ENCODE measurements at places on chromosomes 7 and 10.

GRCh38 chr10:63636812-63637211 lies 115.6 kb downstream of the REEP3 start:
- no peak for DNase-seq

GRCh38 chr7:42700406-42701327 lies 211.2 kb downstream of the C7orf25 start:
- no peak for DNase-seq

GRCh38 chr7:156703209-156703608 lies 62.6 kb downstream of the RNF32 start:
- DNase-seq: no peak

DNA sequence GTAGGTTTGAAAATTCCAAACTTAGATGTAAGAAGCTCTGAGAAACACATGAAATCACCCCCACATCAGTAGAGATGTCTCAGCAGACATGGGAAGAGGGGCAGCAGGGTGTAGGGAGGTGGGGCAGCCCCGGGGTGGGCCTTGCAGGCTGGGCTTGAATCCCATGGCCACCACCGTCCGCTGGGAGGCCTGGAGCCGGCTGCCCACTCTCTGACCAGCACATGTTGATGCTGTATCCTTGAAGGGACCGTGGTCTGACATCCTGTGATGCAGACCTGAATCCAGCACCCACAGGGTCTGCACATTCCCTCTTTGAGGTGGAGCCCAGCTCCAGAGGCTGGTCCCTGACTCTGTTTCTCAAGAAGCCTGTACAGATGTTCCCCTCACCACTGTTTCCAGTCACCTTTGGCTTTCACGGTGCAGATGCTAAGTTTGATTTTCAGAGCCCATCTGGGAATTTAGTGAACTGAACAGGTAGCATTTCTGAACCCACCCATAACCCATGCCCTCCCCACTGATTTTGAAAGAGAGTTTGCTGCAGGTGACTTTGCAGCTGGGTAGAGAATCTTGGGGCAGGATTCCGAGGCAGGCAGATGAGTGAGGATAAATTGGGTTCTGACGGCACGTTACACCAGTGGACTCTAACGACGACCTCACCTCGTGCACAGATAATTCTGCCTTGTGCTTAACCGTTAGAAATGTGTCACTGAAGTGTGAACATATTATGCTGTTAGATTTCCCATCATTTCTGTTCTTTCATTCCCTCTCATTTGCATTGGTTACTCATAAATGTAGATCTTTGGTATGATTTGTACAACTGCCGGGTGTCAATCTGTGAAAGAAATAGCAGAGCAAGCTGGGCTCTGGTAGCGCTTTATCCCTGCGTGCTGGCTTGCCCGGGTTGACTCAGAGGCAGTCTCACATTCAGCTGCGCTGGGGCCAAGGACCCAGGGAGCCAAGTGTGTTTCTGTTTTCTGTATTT lies 45.7 kb downstream of the IKZF1 start:
- peak; percentile 90 for DNase-seq

GRCh38 chr7:141944811-141945210 lies 2.0 kb downstream of the CLEC5A start:
- DNase-seq: no peak

DNA sequence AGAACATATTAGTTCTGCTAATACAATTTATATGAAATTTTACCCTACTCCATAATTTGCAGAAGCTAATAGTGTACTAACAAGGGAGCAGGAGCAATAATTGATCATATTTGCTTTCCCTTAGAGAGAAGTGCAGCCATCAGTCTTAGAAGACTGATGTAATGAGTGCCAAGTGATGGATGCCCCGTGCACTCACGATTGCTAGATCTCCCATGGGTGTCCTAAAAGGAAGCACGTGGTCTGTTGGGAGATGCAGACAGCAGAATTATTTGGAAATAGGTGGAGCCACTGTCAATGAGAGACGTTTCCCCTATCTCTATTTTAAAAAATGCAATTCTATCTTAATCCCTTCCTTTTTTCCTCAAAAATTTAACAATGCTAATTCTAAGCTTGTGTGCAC lies 772.2 kb upstream of the C7orf33 start:
- no peak for DNase-seq

- DNase-seq: no peak
Measured at GRCh38 chr7:120547605-120548004, 274.6 kb downstream of the KCND2 start.

- DNase-seq: no peak
Measured at GRCh38 chr7:5598769-5599371, 175.2 kb upstream of the TNRC18 start.

DNA sequence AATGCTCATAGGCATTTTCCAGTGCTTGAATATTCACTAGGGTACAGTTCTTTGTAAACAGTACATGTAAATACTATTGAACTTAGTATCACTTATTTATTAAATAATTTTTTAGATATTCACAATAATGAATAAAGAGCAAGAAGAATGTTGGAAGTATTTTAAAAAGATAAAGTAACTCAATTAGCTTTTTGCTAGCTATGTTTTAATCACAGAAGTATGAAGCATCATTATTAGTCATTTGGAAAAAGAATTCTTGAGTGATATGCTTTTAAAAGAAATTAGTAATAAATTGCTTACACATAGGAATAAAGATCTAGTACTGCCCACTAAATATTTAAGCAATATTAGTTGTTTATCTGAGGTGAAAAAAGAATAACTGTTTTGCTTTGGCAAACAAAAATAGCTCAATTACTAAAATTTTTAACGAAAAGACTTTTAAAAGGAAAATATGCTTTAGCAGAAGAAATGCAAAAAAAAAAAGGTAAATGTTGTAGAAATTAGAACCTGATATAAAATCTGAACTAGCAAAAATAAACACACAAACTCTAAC lies 66.5 kb downstream of the SGMS1 start:
- DNase-seq: no peak

DNA sequence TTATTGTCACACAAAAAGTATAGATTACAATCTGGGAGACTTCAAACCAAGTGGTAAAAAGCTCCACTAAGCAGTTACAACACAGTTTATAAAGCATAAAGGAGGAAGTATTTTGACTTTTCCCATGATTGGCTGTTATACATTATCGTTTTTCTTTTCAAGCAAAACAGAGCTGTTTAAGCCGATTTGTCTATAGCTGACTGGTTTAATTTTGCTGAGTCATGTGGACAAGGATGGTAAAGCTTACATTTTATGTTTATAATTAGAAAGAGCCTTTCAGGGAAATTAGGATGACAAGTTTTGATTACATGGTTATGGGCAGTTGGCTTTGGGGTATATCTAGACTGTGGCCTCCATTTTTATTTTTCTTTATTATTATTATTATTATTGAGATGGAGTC lies 152.5 kb upstream of the STK17A start:
- no peak for DNase-seq

DNA sequence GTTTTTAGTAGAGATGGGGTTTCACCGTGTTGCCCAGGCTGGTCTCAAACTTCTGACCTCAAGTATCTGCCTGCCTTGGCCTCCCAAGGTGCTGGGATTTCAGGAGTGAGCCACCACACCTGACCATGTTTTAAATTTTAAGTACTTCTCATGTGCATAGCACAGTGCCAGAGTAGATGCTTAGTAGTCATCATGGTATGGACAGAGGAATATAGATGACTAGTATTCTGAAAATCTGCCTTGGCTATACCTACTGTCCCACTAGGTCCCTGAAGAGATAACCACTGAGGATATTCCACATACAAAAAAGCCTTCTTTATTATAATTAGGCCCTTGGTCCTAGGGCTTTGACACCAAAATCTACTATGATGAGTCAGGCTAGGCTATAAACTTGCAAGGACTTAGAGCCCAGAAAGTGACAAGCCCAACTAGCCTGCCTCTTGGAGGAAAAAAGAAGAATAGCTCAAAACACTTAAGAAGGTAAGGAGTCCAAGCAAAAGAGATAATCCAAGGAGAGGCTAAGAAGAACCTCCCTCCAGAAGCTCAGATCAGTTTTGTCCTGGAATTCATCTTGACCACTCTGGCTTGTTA lies 34.0 kb downstream of the LUC7L2 start:
- DNase-seq: no peak

GRCh38 chr7:150402671-150403321 lies 23.7 kb downstream of the ZNF775 start:
- DNase-seq: no peak

- DNase-seq: no peak
Measured at GRCh38 chr7:143002106-143002505, 24.8 kb downstream of the OR9A2 start.

DNA sequence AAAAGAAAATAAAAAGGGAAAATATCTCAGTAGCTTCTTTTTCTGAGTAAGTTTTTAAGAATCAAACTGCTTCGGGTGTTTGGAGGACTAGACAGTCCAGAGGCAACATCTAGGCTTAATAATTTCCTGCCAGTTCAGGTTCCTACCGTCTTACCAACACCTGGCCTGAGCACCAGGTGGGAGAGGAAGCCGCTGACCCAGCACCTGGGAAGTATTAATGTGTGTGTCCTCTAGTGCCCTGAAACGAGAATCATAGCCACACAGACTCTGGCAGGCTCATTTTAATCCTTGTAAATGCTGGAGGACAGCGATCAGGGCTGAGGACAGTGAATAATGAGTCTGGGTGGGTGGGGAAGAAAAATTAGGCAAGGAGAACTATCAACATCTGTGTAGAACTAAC lies 137.4 kb downstream of the ZNF438 start:
- no peak for DNase-seq

- no peak for DNase-seq
Measured at GRCh38 chr7:91492773-91493172, 228.5 kb downstream of the FZD1 start.

GRCh38 chr10:12699781-12700556 lies 301.5 kb downstream of the CCDC3 start:
- no peak for DNase-seq

GRCh38 chr7:129375141-129375938 lies 58.9 kb upstream of the STRIP2 start:
- DNase-seq: no peak

GRCh38 chr7:70114806-70115205 lies 516.5 kb downstream of the AUTS2 start:
- no peak for DNase-seq

GRCh38 chr7:45055594-45056219 lies 33.1 kb downstream of the NACAD start:
- no peak for DNase-seq

DNA sequence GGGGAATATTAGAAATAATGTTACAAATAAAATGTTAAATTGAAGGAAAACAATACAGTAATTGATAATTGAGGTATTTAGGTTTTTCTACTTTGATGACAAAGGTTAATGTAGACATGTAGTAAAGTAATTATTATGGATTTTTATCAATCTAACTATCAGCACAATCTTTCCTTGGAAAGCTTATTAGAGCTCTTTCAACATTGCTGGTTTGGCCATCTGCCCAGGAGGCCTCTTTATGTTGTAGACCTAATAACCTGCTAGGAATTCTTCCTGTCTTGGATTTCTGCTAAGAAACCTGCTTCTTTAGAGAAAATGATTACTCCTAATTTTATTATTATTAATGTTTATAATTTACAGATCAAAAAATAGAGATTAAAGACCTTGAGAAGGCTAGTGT lies 78.9 kb downstream of the CHRM2 start:
- no peak for DNase-seq

DNA sequence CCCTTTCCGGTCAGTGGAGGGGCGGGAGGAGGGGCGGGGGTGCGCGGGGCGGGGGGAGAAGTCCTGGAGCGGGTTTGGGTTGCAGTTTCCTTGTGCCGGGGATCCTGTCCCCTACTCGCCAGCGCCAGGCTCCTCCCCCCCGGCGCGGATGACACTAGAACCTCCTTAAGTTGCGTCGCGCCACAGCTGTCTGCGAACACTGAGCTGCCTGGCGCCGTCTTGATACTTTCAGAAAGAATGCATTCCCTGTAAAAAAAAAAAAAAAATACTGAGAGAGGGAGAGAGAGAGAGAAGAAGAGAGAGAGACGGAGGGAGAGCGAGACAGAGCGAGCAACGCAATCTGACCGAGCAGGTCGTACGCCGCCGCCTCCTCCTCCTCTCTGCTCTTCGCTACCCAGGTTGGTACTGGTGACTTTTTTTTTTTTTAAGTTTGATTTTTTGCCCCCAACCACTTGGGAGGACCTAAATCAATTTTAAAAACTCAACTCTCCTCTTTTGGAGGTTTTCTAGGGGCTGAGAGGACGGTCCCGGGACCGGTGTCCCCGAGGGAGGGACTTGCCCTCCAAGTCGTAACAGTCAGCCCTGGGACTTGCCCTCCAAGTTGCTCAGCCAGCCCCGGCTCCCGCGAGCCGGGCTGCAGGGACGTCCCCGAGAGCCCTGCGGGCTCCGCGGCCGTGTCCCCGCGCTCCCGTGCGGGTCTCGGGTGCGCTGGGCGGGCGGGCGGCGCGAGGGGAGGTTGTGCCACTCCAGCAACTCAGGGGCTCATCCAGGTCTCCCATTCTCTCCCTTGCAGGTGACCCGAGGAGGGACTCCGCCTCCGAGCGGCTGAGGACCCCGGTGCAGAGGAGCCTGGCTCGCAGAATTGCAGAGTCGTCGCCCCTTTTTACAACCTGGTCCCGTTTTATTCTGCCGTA lies at the start of gene GATA3:
GATA3 (plus strand) TSS at position 195 of the 914 bp plus-strand sequence. CDS start 968 bp downstream, outside the sequence.
- DNase-seq: peak; percentile 92

DNA sequence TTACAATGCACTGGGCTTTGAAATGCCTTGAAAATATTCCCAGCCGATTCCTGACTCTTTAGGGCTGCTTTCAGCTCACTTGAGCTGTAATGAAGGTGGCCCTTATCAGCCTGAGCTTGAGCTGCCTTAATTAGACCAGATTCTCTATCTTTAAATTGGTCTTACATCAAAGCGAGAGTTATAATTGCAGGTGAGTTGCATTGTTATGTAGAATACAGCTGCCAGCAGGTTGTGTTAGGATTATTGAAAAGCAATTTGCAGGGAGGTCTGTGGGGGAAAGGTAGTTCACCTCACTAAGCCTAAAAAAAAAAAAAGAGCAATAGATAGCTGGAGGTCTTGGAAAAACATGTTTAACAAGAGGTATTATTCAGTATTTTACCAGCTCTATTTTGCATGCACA lies 142.2 kb upstream of the HABP2 start:
- no peak for DNase-seq

GRCh38 chr10:90042075-90042474 lies 340.7 kb downstream of the KIF20B start:
- no peak for DNase-seq

GRCh38 chr10:71309919-71310318 lies 9.1 kb upstream of the SLC29A3 start:
- DNase-seq: no peak

DNA sequence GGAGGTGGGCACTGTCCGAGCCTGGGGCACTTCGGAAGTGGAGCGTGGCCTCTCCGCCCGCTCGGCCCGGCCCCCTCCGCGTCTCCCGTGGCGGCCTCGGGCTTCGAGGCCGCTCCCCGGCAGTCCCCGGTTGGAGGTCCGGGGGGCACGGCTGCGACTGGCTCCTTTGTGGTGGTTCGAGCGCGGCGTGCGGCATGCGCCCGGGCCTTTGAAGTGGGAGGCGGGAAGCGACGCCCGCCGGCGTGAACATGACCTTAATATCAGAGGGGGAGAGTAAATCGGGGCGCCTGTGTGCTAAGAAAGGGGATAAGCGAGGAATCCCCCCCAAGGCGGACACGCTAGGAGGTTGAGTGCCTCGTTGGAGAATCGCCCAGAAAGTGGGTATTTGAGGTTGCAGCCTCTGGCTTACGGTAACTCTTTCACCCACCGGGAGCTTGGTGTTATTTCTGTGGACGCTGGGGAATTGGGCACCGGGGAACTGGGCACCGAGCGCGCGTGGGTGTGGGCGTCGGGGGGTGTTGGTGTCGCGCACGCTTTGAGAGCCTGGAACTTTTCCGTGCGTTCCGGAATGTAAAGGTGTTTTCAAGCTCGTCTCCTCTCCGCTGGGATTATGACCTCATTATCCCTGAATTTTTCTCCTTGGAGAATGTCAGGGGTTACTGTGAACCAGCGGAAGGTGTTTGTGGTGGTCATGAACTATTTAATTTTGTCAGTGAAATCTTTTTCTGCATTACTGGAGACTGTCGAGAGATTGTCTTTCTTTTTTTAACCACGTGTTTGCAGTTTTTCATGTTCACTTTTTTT lies 660 bp downstream of the SUV39H2 start:
- DNase-seq: peak; percentile 27

All from T-helper 2 cell treated with Interferon-gamma antibody and Interleukin-4, amounts not matched to agents 5 μg/mL and 100 μg/mL, for 36 hours (primary cell).